GM19239 (cell line): ENCODE measurements at places on chromosomes 5 and 9.

GRCh38 chr5:125652761-125653160, 770.4 kb upstream of the GRAMD2B start:
- no peak for DNase-seq

GRCh38 chr9:127912296-127912695, 4.5 kb downstream of the ST6GALNAC4 start:
- no peak for DNase-seq

GRCh38 chr5:111028865-111029264, 42.6 kb upstream of the TSLP start:
- no peak for DNase-seq

GRCh38 chr5:136193322-136193935, 467 bp upstream of the SMIM32 start:
- no peak for DNase-seq

DNA sequence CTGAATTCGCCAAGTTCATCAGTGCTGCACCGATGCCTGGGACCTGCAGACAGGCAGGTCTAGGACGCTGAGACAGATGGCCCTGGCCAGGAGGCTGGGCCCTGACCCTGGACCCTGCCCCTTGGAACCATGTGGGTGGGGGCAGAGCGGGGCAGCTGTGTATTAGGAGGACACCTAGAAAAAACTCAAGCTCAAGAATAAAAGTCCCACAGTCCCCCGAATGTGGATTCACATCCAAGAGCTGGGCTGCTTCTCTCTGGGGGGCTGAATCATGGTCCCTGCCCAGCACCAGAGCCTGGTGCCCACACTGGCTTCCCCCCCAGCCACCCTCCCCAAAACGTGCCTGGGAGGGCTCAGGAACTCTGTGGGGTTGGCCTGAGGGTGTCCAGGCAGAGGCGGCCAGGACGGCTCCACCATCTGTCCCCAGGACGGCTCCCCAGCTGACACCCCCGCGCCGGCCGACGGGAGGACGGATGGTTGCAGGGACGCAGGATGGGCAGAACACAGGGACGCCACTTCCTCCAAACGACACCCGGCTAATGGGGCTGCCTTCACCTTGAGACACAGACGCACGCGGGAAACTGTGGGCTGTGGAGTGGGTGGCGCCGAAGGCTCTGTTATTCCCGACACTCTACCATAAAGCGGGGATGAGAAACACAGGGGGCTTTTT, 34.9 kb downstream of the EXD3 start:
- DNase-seq: no peak

- DNase-seq: no peak
These were observed 244.7 kb downstream of the COMMD10 start for GRCh38 chr5:116329503-116329902.

DNA sequence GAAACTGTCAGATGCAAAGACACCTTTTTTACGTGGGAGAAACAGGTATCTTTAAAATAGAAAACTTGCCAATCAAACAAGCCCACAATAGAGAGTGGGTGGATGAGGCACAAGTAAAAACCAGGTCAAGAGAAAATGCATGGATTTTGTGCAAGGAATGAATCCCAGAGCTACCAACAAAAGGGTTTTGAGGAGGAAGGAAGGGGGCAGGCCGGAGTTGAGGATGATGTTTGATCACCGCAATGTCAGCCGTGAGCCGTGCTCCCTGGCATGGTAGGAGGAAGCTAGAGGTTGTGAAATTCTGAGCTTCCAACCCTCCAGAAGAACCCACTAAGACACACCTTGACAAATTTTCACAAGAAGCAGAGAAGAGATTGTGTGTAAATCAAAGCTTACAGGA, 53.2 kb downstream of the HRH2 start:
- no peak for DNase-seq

GRCh38 chr5:169071-169727, 22.1 kb upstream of the LRRC14B start:
- no peak for DNase-seq

DNA sequence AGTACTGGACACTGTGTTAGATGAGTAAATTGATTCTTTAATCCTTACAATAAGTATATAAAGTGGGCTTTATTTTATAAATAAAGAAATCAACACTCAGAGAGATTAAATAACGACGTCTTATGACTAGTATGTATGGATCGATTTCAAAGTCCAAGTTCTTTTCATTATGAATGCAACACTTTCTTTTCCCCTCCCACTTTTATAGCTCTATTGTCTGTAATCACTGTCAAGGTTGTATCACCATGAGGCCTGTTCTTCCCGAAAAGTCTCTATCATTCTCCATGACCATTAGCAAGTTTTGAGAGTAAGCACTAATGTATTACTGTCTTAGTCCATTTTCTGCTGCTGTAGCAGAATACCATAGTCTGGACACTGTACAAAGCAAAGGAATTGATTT, 228.4 kb downstream of the TLR4 start:
- no peak for DNase-seq

GRCh38 chr9:117315236-117315635, 99.6 kb downstream of the ASTN2 start:
- no peak for DNase-seq

- no peak for DNase-seq
These were observed 498.1 kb upstream of the TNC start for GRCh38 chr9:115615821-115616665.

DNA sequence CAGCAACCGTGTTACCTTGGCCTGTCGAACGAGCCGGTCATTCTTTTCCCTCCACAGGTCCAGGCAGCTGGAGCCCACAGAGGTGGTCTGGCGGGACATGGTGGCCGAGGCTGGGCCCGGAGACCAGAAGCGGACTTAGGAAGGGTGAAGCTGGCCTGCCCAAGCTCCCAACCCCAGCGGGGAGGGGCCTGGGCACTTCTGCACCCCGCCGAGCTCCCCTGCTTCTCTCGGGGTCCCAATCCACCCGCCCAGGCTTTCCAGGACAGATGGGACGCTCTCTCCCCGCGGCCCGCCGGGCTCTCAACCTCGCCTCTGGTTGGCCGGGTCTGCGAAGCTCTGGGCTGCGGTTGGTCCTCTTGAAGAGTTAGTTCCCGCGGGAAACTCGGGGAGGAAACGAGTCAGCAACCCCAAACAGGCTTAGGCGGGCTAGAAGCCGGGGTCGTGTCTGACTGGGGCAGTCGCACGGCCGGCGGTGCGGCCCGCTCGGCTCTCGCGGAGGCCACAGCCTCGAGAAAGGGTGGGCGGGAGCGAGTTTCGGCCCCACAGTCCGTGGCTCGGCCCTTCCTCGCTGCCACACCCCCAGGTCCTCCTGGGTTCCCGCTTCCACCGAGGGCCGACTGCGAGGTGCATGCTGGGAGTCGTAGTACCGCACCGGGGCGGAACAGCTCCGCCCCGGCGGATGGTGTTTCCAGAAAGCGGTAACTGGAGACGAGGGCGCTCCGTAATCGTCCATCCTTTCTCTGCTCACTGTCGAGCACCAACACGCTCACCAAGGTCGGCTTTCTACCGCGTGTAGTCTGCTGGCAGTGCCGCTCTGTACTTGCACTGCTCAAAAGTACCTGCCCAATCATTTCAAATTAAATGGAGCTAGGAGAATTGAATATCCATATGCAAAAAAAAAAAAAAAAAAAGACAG, at the start of gene FANCG:
TSS of gene FANCG (minus strand) at position 517 of the 916 bp plus-strand sequence. CDS start at position 99, 418 bp downstream.
- peak; percentile 78 for DNase-seq

GRCh38 chr5:142611154-142611553, 74.7 kb downstream of the FGF1 start:
- peak; percentile 58 for DNase-seq

DNA sequence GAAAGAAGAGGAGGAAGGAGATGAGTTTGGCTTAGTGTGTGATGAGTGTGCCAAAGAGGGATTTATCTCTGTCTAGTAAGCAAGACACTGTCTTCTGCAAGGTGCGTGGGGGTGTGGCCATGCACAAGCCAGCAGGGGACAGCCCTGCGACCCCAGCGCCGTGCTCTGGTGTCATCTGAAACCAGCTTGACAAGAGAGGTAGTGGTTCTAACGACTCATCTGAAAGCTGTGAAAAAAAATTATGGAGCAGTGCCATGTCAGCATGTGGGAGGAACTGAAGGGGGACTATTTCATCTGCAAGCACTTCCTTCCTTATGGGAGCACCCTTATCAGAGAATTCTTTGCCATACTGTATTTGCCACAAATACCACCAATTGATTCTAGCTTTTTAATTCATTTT, 398.6 kb downstream of the PSAT1 start:
- DNase-seq: no peak

DNA sequence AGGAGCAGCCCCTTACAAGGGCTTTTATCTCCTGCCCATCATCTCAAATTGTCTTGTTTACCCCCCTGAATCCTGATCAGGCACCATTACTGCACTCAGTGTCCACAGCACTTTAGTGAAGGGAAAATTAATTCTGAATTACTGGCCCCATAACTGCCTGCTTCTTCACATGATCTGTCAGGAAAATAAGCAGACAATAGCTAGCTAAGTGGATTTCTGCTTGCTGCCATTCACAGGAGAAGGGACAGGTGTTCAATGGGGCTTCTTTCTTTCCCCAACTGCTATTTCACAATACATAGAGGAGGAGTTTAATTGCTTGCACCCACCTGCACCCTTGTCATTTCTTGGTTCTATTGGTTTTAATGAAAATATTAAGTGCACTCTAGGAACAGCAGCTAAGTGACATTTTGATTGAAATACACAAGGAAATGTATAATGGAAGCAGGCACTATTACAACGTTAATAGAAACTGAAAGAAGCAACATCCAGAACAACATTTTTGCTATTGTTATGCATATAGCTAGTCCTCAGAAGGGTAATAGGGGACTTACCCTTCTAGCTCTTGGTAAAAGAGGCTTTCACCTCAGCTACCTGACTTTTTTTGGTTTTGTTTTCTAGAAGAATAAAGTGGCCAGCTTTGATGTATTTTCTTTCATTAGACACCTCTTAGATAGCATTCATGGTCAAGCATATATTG, 599.3 kb upstream of the TLE4 start:
- DNase-seq: no peak
